ENCODE measurements at places on chromosomes 12 and 14.

- no peak for DNase-seq
Measured at GRCh38 chr12:96752211-96752610, 154.8 kb upstream of the NEDD1 start.

DNA sequence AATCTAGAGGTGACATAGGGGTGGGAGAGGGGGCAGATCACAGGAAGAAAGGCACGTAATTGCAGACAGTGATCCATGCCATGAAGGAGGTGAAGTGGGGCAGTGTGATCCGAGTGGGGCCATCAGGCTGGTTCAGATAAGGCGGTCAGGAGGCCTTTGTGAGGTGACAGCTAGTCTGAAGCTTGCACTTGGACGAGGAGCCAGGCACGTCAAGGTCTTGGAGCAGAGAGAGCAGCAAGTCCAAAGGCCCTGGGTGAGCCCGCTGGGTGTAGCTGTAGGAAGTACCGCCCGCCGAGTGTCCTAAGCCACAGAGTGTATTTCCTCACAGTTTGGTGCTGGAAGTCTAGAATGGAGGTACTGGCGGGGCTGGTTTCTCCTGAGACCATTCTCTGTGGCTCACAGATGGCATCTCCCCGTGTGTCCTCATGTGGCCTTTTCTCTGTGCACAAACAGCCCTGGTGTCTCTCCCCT is 23.6 kb downstream of the RHOF start:
- no peak for DNase-seq

- no peak for DNase-seq
Measured at GRCh38 chr14:100709289-100710284, 17.1 kb upstream of the DLK1 start.

DNA sequence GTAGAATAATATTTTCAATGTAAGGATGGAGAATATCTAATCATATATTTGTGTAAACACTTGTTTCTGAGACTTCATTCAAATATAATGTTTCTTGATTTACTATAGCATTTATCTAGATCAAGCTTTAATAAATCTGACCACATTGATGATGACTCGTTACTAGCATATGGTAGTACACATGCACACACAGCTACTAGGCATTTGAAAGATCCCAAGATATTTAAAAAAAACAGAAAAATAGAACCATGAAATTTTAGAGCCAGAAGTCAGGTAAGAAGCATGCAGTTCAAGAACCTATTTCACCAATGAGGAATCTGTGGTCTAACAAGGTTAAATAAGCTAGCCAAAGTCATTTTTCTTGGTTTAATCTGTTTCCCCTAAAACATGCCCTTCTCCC is 32.0 kb downstream of the DCP1B start:
- DNase-seq: no peak

GRCh38 chr14:102229739-102230092 is 75.2 kb downstream of the MOK start:
- DNase-seq: no peak

DNA sequence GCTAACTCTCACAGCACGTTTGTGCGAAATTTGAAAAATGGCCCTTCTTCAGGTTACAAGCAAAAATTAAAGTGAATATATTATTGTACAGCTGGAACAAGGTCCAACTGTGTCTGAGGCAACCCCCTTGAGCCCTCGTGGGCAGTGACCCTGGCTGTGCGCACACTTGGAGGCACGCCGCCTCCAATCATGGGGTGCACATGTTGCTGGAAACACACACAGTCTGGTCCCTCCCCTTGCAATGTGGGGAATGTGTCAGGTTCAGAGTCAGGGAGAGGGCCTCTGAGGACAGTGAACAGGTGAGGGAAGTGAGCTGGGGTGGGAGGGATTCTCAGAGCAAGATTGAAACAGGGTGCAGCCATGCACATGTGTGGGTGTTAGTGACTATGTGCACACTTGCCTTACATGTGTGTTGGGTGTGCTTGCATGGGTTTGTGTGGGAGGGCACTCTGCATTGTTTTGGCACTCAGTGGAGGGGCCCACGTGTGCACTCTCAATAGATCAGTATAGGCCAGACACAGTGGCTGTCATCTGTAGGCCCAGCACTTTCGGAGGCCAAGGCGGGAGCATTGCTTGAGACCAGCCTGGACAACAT is 9.6 kb downstream of the TSPAN9 start:
- no peak for DNase-seq

DNA sequence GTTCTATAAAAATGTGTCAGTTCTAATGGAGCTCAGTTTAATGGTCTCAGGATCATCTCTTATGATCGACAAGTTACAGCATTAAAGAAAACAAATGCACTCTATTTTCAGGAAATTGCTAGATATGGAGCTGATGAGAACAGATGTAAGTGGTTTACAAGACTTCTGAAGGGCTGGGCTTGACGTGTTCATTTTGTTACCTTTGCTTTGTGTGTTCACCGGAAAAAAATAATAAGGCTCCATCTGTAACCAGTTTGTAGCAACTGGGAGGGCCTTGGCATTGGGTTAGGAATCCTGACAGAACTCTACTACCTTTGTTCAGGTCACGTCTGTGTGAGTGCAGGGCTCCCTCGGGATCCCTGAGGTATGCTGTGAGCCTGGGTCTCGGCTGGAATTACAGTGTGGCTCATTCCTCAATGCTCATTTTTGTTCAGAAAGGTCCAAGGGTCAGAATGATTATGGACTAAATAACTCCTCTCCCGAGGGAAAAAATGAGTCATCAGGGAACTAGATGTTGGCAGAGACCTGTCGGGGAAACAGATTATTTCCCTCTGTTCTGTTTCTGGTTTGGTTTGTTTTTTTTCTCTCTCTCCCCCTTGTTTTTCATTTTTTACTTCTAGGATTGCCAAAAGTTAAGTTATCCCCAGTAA is 158.0 kb downstream of the SLC5A8 start:
- DNase-seq: no peak

Data from T-helper 1 cell (primary cell).